ENCODE measurements at places on chromosomes 1 and 21. TPM values are rescaled to one million over a fixed set of nuclear protein-coding genes. Genes with fewer than 3 reads are reported as not detected.

TAL1 gene
- 0.06 TPM for polyA plus RNA-seq

FCGR1A gene
- polyA plus RNA-seq = not detected

FAM72D gene
- polyA plus RNA-seq = 4.9 TPM

PHTF1 gene
- polyA plus RNA-seq = 9.1 TPM

KCNQ4 gene
- polyA plus RNA-seq = 2.2 TPM

LCE3D gene
- not detected for polyA plus RNA-seq

OPTC gene
- 4.0 TPM for polyA plus RNA-seq

DNA sequence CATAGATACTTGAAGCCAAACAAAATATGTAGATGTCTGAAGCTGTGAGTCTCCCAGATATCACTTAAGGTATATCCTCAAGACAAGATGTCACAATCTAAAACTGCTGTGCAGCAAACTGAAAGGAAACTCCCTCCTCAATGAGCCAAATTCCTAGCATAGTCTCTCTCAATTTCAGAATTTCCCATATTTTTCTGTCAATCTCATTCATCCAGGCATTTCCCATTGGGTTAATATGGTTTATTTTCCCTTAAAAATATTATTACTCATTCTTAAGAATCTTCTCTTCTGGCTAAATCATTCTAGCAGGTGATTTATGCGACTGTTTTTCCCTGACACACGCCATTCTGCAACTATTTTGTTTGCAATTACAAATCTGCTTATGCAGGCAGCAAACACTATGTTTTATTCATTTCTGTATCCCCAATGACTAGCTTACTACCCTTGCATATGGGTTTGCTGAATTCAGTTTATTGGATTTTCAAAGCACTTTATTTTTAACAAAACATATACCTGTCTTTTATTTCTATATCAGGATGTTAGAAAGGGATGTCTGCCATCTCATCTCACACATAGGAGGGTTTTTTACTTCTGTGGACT is 69.9 kb downstream of the TNFSF4 start:
- H3K27ac ChIP-seq = no peak overlapping the region
- H3K27me3 ChIP-seq = no peaks in the 10 kb centered on the region
- no peak for DNase-seq

- H3K4me1 ChIP-seq = no peaks in the 10 kb centered on the region
- H3K36me3 ChIP-seq = no peaks in the 10 kb centered on the region
- no peak for DNase-seq
- H3K27ac ChIP-seq = no peak overlapping the region
- H3K4me3 ChIP-seq = no peak overlapping the region
Observed at GRCh38 chr1:182292193-182292741, 99.3 kb downstream of the GLUL start.

- H3K27me3 ChIP-seq = no peaks in the 10 kb centered on the region
- no peak overlapping the region for H3K4me3 ChIP-seq
- DNase-seq = no peak
- H3K27ac ChIP-seq = no peak overlapping the region
- H3K4me1 ChIP-seq = no peaks in the 10 kb centered on the region
Observed at GRCh38 chr1:111577814-111578213, 41.8 kb upstream of the RAP1A start.

DNA sequence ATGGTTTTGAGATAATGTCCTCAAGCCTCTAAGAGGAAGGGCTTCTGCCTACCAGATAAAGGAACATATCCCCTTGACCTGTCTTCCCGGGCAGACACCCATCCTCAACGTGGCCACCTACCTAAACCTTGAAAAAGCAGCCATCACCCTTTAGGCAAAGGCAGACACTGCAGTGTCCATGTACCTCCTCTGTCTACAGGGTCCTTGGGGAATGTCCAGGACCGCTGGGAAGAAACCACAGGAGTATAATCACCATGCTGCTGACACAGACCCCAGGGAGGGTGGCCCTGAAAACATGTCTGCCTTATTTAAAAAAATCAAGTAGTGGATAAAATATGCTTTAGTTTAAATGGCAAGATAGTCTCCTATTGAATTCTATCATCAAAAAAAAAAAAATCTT is 16.6 kb downstream of the BCAR3 start:
- no peak for DNase-seq
- H3K36me3 ChIP-seq = no peaks in the 10 kb centered on the region
- no peaks in the 10 kb centered on the region for H3K27me3 ChIP-seq
- no peak overlapping the region for H3K4me3 ChIP-seq
- H3K27ac ChIP-seq = no peak overlapping the region

GRCh38 chr1:24107462-24108138 is 4.3 kb downstream of the MYOM3 start:
- H3K27me3 ChIP-seq = no peaks in the 10 kb centered on the region
- no peak overlapping the region for H3K27ac ChIP-seq
- peaks cover 5% of the 10 kb centered on the region for H3K4me1 ChIP-seq
- no peak overlapping the region for H3K4me3 ChIP-seq
- no peak for DNase-seq
- H3K36me3 ChIP-seq = no peaks in the 10 kb centered on the region

DNA sequence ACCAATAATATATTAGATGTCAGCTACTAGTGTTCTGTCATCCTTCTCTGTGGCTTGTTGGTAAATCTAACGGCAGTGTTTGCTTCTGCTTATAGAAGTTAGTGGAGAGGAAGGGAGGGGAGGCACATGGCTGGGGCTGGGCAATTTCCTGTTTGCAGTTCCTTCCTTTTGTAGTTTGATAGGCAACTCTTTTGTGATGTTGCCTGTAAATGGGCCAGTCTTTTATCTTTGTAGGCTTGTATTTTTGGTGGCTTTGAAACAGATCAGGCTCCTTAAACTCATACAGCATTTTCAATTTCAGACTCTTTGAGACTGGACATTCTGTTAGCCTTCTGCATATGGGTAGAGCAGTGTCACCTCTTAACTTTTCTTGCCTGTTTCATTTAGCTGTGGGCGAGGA is 48.1 kb downstream of the CDC14A start:
- no peak overlapping the region for H3K27ac ChIP-seq
- no peak for DNase-seq
- no peak overlapping the region for H3K4me3 ChIP-seq
- peaks cover 3% of the 10 kb centered on the region for H3K4me1 ChIP-seq
- H3K27me3 ChIP-seq = no peaks in the 10 kb centered on the region
- H3K36me3 ChIP-seq = no peaks in the 10 kb centered on the region

GRCh38 chr1:238324211-238324864 is 433.6 kb upstream of the ZP4 start:
- H3K27ac ChIP-seq = no peak overlapping the region
- no peak overlapping the region for H3K4me3 ChIP-seq
- no peaks in the 10 kb centered on the region for H3K27me3 ChIP-seq
- no peaks in the 10 kb centered on the region for H3K4me1 ChIP-seq
- H3K36me3 ChIP-seq = no peaks in the 10 kb centered on the region

DNA sequence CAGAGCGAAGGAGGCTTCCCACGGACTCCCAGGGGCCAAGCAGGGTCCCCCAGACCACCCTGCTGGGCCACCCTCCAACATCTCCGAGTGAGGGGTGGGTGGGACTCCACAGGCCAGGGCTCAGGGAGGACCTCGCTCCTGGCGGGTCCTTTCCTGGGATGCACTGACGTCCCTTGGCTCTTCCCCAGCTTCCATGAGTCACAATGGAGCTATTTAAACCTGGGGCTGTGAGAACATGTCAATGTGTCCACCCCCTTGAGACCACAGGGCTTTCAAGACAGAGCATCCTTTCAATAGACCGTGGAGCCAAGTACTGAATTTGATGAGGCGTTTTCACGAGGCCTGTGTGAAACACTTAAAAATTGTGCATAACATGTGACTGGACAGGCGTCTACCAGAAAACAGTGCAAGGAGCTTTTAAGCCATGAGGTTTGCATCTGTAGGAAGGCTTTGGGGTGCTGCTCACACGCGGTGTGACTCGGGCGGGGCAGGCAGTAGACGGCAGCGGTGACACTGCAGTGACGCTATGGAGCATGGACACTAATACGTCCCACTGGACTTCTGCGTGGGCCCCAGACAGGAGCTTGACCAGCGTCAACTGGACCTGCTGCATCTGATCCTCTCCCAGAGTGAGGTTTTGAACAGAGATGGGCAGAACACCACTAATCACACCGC is 24.1 kb upstream of the NPHP4 start:
- no peaks in the 10 kb centered on the region for H3K4me1 ChIP-seq

DNA sequence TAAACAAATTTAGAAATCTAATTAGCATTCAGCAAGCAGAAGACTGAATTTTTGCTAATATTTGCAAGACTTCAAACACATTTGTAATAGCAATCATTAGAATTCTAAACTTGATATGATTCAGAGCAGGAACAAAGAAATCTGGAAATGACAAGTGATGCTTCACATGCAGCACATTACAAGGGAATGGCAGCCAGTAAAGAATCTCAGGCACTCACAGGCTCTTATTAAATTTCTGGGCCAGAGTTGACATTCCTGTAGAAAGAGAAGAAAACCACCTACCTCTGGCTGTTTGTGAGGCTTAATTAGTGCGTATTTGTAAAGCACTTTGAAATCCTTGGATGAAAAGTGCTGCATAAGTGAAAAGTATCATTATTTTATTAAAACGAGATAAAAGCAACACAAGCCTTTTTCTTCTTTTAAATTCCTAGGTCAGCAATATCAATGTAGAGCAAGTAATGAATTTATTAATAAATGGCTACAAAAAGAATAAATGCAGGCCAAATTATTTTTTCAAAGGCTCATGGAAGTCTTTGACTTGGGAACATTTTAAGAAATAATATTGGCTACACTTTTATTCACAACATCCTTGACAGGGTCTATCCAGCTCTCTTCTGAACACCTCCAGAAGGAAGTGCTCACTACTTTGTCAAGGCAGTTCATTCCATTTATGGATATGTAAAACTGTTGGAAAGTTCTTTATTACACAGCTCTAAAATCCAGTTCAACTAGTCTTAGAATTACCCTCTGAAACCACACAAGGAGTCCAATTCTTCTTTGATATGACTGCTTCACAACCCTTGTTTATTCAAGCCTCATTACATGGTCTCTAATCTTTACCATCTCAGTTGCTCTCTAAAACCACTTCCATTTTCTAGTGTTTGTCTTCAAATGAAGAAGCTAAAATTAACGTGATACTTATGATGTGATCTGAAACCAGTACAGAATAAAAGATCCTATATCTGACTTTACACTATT is 32.1 kb upstream of the SCYL3 start:
- H3K4me1 ChIP-seq = no peaks in the 10 kb centered on the region
- DNase-seq = no peak
- no peaks in the 10 kb centered on the region for H3K27me3 ChIP-seq
- H3K27ac ChIP-seq = no peak overlapping the region
- H3K36me3 ChIP-seq = no peaks in the 10 kb centered on the region

GRCh38 chr1:183769956-183770815 is 34.7 kb upstream of the RGL1 start:
- no peak overlapping the region for H3K27ac ChIP-seq
- no peaks in the 10 kb centered on the region for H3K4me1 ChIP-seq
- no peak for DNase-seq
- H3K36me3 ChIP-seq = no peaks in the 10 kb centered on the region
- H3K27me3 ChIP-seq = no peaks in the 10 kb centered on the region

GRCh38 chr1:168903237-168903830 is 174.3 kb upstream of the DPT start:
- no peaks in the 10 kb centered on the region for H3K27me3 ChIP-seq
- no peaks in the 10 kb centered on the region for H3K36me3 ChIP-seq
- no peak overlapping the region for H3K4me3 ChIP-seq
- no peaks in the 10 kb centered on the region for H3K4me1 ChIP-seq
- H3K27ac ChIP-seq = no peak overlapping the region

GRCh38 chr1:32197837-32198236 is 2.6 kb upstream of the CCDC28B start:
- no peak for DNase-seq
- H3K27me3 ChIP-seq = no peaks in the 10 kb centered on the region
- H3K4me1 ChIP-seq = peaks cover 28% of the 10 kb centered on the region
- peaks cover 42% of the 10 kb centered on the region for H3K36me3 ChIP-seq

DNA sequence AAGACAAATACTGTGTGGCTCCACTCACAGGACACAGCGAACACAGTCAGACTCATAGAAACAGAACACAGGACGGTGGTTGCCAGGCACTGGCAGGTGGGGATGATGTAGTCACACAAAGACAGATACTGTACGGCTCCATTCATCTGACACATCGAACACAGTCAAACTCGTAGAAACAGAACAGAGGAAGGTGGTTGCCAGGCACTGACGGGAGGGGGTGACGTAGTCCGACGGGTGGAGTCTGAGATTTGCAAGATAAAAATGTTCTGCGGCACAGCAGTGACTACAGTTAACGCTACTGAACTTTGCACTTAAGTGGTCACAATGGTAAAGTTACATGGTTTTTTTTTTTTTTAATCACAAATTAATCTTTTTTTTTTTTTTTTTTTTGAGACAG is 18.7 kb downstream of the C21orf58 start:
- H3K27ac ChIP-seq = no peak overlapping the region
- H3K4me3 ChIP-seq = no peak overlapping the region
- H3K4me1 ChIP-seq = no peaks in the 10 kb centered on the region

GRCh38 chr21:25457411-25457810 is 149.9 kb downstream of the MRPL39 start:
- H3K36me3 ChIP-seq = no peaks in the 10 kb centered on the region
- no peak overlapping the region for H3K27ac ChIP-seq
- no peak overlapping the region for H3K4me3 ChIP-seq
- H3K4me1 ChIP-seq = no peaks in the 10 kb centered on the region
- H3K27me3 ChIP-seq = no peaks in the 10 kb centered on the region
- no peak for DNase-seq

DNA sequence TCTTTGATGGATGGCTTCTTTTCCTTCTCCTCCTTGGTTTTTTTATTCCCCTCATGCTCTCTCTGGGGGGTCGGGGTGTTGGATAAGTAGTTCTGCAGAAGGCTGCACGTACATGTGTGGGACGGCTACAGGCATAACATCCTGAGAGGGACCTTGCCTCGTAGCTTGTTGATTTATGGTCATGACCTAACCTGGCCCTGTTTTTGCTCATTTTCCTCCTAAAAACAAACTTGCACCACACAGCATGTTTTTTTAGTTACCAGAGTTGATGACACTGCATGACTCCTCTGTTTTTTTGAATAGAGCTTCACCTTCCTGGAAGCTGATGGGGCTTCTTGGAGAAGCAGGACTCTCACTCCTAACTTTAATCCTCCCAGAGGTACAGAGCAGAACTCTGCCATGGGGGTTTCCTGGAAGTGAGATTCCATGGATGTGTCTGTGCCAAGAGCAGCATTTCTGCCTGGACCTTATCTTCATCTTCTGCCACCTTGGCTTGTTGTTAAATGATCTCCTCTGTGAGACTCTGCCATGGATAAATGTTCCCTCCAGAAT is 114.7 kb downstream of the PAPPA2 start:
- H3K4me1 ChIP-seq = no peaks in the 10 kb centered on the region
- H3K36me3 ChIP-seq = no peaks in the 10 kb centered on the region
- DNase-seq = no peak

DNA sequence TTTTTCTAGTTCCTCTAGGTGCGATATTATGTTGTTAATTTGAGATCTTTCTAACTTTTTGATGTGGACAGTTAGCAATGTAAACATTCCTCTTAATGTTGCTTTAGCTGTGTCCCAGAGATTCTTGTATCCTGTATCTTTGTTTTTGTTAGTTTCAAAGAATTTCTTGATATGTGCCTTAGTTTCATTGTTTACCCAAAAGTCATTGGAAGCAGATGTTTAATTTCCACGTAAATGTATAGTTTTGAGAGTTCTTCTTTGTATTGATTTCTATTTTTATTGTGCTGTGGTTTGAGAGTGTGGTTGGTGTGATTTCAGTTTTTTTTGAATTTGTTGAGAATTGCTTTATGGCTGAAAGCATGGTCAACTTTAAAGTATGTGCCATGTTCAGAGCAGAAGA is 319.4 kb downstream of the PTBP2 start:
- H3K27me3 ChIP-seq = no peaks in the 10 kb centered on the region
- DNase-seq = no peak
- H3K4me3 ChIP-seq = no peak overlapping the region
- no peaks in the 10 kb centered on the region for H3K36me3 ChIP-seq
- H3K27ac ChIP-seq = no peak overlapping the region

GRCh38 chr1:152777510-152778137 is 2.7 kb downstream of the LCE1F start:
- no peaks in the 10 kb centered on the region for H3K27me3 ChIP-seq
- H3K27ac ChIP-seq = no peak overlapping the region
- DNase-seq = no peak
- no peaks in the 10 kb centered on the region for H3K36me3 ChIP-seq
- no peaks in the 10 kb centered on the region for H3K4me1 ChIP-seq

All from H1 (cell line).